ENCODE measurements at places on chromosomes 7 and 10.

- DNase-seq: no peak
Observed at GRCh38 chr7:31052841-31053601, 913 bp downstream of the ADCYAP1R1 start.

DNA sequence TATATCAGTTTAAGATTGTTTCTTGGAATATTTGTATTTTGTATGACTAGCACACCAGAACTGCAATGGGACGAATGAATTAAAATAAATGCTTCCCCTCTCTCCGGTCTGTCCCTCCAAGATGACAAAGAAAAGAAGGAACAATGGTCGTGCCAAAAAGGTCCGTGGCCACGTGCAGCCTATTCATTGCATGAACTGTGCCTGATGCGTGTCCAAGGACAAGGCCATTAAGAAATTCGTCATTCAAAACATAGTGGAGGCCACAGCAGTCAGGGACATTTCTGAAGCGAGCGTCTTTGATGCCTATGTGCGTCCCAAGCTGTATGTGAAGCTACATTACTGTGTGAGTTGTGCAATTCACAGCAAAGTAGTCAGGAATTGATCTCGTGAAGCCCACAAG is 17.2 kb upstream of the PAPSS2 start:
- no peak for DNase-seq

- DNase-seq: no peak
Observed at GRCh38 chr10:68666280-68666760, 54.7 kb upstream of the CCAR1 start.

GRCh38 chr7:25849500-25850184 is 302.4 kb upstream of the NFE2L3 start:
- no peak for DNase-seq

DNA sequence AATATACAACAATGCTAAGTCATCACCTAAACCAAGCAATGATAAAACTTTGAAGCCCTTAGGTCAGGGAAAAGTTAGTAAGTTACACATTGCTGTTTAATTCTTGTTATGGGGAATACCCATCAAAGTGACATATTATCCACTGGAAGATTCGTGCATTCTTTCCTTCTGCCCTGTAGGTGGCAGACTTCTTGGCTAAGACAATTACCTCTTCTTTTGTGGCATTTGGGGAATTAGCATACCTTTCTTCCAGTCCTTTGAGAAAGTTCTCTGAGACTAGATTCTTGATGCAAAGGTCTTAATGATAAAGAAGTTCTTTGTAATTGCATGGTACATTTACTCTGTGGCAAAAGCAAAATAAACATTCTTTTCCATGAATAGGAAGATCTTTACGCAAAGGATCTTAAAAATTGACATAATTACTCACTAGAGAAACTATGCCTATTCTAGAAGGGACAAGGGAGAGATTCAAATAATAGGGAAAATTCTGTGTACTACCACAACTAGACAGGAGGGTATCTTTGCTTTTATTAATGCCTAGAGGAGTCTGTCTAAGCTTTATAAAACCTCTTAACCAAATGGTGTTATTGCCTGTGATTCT is 395.9 kb downstream of the GRM8 start:
- DNase-seq: no peak

- DNase-seq: peak; percentile 19
Observed at GRCh38 chr10:110208614-110209453, 1.4 kb downstream of the MXI1 start.

GRCh38 chr7:157656195-157656769 is 319.5 kb downstream of the DNAJB6 start:
- DNase-seq: no peak
